DMS53 (cell line): ENCODE measurements at places on chromosomes 5 and 9.
A peak's percentile ranks its signal among the peaks of the same experiment; 100 is the strongest.

DNA sequence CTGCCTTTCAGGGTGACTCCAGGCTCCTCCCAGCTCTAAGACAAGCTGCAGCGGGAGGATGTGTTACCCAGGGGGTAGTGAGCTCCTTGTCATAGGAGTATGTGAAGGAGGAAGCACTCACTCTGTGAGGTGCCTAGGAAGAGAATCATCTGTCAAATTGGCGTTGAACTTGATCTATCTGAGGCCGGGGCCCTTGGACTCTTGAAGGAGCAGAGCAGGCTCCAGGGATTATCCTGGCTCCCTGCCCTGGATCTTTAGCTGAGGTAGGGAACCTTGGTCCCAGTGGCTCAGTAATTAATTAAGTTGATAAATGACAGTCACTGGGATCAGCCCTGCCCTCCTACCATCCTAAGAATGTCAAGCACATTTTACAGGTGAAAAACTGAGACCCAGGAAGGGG is 15.5 kb downstream of the ADGRD2 start:
- DNase-seq, result no peak

DNA sequence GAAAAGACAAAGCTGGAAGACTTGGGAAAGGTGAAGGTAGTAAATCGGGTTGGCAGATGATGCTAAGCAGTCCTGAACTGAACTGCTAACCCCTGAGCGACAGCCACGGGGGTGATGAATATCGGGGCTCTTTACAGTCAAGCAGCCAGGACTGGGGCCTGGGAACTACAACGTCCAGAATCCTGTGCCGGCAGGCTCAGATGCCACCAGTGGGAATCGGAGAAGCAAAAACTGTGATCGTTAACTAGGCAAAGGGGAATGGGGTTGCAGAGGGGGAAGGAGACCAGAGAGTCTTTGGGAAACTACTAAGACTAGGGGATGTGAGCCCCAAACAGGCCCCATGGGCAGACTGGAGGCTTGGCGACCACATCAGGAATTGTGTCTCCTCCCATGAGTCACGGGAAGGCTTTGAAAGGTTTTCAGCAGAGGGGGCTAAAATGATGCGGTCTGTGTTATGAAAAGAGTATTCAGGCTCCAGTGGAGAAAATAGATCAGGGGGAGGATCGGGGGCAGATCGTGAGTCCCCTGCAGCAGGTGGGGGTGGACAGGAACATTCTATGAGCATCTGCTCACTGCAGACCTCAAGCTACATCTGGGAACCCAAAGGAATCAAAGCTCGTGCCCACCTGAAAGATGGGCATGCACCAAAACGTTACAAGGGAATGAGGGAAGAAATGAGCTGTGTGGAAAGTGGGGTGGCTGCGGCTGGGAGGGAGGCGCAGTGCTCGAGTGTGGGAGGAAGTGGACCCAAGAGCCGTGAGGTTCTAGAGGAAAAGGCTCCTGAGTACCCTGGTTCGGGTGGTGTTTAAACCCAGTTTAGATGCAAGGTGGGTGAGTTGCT is 53.8 kb downstream of the HRH2 start:
- DNase-seq, result no peak

GRCh38 chr9:63817622-63818518 is 1467.1 kb downstream of the FOXD4L5 start:
- no peak for DNase-seq

DNA sequence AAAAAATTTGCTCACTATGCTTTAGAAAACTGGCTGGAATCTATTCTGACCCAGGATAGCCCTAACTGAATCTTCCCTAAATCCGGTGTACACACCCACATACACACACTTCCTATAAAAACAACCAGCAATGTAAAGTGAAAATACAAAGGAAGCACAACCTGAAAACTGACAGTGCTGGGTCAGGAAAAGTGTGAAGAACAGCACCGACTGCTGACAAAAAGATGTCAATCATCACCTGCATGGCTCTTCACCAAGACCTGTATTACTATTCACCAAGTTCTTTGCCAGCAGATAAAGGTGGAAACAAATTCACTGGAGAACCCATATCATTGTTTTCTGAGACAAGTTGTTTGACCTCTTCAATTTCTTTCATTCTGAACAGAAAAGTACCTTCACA is 293.8 kb upstream of the GRAMD2B start:
- DNase-seq, result peak; percentile 16

DNA sequence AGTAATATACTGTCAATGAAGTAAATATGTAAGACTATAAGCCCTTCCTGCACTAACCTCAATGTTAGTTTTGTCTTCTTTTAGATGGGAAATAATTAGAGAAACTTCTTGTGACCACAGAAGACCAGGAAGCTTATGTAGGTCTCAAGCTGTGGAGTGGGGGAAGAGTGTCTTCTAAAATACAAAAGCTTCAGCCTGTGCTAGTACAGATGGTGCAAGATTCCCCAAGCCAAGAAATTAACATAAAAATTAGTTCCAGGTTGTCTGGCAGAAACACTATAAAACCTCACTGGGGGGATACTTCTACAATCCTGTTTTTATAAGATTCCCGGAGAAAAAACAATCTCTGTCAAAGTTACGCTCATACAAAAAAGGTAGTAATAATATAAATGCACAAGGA is 103.6 kb downstream of the FNBP1 start:
- no peak for DNase-seq

DNA sequence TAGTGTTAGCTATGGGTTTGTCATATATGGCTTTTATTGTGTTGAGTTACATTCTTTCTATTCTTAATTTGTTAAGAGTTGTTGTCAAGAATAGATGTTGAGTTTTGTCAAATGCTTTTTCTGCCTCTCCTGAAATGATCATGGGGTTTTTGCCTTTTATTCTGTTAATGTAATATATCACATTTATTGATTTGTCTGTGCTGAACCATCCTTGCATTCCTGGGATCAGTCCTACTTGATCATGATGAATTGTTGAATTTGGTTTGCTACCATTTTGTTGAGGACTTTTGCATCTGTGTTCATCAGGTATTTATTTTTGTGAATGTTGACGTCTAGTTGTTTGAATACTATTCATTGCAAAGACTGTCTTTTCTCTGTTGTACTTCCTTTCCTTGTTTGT is 23.9 kb downstream of the RIC1 start:
- DNase-seq, result peak; percentile 7

DNA sequence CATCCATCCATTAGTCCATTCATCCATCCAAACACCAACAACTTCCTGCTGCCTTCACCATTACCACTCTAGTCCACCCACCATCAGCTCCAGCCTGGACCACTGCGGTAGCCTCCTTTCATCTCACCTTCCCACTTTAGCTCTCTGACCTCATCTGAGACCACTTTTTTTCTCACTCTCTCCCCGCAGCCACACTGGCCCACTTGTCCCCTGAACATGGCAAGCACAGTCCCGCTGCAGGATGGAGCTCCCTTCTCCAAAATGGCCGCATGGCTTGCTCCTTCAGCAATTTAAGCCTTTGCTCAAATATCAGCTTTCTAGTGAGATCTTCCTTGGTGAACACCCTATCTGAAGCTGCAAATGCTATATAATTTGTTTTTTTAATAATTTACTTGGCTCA is 11.1 kb downstream of the CSF1R start:
- no peak for DNase-seq

GRCh38 chr5:141743866-141744272 is 61.8 kb upstream of the ARAP3 start:
- peak; percentile 80 for DNase-seq

GRCh38 chr9:8858596-8859161 is 1059.1 kb upstream of the DMAC1 start:
- DNase-seq, result peak; percentile 50

DNA sequence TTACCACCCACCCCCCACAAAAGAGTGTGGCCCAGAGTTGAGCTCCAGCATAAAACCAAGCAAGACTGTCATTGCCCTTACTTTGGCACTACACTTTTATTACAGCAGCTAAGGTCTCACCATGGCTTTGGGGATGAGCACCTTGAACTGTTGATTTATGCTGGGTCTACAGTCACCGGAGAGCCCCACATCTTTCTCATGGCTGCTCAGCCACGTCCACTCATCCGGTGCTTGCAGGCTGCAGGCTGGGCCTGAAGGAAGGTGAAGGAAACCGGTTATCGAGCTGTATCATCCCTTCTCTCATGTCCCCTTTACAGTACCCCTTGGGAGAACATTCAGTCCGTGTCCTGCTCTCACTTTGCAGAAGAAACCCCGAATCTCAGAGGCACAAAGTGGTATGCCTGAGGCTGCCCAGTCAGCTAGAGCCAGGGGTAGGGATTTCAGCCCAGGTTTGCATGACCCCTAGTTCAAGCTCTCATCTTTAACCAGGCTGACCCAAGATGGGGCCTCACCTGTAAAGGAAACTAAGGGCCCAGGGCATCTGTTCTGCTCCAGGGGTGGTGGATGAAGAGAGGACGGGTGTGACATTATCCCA is 11.6 kb downstream of the TMOD1 start:
- DNase-seq, result no peak

- peak; percentile 77 for DNase-seq
Observed at GRCh38 chr5:128965011-128965637, at the start of gene SLC27A6. SLC27A6 (plus strand) TSS chr5:128965488; CDS start chr5:128966138, 650 bp downstream.

GRCh38 chr5:71757590-71758543 is 38.8 kb downstream of the CARTPT start:
- DNase-seq, result peak; percentile 88

- peak; percentile 8 for DNase-seq
Observed at GRCh38 chr5:57067597-57067924, 106.3 kb upstream of the GPBP1 start.

- no peak for DNase-seq
Observed at GRCh38 chr5:74173241-74173640, 467.3 kb downstream of the ENC1 start.

DNA sequence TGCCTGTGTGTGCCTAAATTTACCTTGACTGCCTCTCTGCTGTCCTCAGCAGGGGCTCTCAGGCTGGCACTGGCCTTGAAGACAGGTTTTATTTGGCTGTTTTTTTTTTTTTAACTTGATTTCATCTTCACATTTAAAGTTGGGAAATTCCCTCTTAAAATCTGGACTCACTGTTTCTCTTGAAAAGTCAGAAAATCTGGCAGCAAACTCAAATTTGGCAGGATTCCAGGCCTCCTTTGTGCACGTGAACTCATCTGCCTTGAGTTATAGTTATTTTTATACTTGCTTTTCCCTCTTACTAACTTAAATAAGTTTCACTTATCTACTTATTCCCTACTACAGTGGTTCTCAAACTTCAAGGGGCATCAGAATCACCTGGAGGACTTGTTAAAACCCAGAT is 118.4 kb upstream of the MAP3K1 start:
- DNase-seq, result no peak

DNA sequence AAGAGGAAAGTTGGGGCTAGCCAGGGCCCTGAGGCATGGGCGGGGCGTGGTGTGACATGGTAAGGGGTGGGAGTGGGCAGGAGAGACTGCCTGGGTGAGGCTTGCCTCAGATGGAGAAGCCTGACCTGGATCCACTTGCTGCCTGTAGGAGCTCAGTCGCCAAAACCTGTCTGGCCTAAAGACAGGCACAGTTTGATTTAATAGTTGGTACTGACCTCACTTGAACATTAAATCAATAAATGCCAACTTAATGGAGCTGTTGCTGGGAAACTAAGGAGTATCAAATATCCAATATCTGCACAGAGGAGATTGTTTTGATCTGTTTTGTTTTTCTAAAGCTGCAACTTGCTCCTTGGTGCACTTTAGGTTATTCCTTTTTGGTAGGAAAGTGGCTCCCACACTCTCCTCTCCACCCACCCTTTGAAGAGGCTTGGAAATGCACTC is 86.4 kb downstream of the RCL1 start:
- no peak for DNase-seq

DNA sequence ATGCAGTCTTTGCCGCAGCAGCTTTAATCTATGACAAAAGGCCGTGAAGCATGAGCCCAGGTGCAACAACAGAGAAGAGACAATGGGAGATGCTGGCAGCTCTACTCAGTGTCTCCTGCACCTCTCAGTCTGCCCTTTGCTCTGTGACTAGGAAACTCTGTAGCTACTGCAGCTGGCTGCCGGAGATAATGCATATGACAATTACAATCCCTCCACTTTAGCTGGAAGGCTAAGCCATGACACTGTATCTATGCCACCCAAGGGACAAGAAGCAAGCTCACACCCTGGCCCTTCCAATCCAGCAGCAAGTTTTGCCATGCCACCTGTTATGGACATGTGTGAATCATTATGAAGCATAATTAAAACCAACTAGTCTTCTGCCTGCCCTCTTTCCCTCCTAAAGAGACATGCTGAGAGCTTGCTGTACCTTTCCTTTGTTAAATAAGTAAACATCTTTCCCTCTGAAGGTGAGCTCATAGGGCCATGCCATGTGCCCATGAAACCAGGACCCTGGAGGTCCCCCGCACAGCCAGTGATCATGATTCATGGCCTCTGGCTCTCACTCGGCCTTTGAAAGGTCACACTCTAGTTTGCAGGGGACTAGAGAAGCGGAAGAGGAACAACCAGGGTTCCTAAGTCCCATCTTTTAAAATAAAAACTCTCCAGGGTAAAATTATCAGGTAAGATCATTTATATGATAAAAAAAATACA is 219.4 kb downstream of the SPOCK1 start:
- peak; percentile 57 for DNase-seq

GRCh38 chr5:37400501-37400900 is 21.4 kb downstream of the WDR70 start:
- DNase-seq, result no peak

DNA sequence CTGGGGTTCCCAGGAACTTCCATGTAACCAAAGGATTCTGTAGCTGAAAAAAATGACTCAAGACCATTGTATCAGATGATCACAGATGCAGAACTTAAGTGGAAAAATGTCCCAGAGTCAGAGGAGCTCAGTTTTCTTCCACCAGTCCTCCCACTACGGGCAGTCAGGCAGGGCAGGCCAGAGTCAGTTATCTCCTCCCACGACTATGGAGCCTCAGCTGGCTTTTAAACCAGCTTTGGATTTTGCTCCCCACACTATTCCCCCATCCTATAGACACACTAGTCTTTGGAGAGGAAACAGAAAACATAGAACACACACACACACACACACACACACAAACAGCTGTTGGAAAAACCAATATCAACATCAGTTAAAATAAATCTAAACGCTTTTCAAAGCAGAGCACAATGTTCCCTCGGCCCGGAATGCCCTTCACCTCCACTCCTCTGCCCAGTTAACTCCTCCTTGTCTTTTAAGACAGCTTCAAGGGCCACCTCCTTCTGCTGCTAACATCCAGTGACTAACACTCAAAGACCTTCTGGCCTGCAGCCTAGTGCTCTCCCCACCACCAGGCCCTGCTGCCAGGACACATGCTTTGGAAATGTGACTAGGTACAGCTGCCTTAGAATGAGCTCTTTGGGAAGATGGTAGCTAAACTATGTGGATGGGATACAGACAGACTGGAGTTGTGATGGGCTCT is 56.8 kb downstream of the NIPAL4 start:
- no peak for DNase-seq

DNA sequence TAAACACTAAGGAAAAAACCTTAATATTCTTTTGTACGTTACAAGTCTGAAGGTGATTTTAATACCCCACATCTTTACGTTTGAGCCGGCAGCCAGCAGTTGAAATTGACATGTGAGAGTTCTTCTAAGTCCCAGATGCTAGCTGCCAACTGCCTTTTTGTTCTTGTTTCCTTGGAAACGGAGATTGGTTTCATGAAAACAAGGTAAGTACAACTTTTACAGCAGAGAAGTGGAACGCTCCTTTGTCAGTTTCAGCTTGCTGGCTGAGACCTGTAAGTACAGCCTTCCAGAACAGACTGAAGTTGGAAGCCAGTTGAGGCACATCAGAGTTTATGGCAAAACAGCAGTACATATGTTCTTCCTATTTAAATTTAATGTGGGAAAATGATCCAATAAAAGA is 1018.4 kb upstream of the ARRDC3 start:
- peak; percentile 49 for DNase-seq
